Small intestine (tissue), 16 donors: ENCODE measurements at places on chromosomes 13 and 19.
A peak's percentile ranks its signal among the peaks of the same experiment; 100 is the strongest.

DNA sequence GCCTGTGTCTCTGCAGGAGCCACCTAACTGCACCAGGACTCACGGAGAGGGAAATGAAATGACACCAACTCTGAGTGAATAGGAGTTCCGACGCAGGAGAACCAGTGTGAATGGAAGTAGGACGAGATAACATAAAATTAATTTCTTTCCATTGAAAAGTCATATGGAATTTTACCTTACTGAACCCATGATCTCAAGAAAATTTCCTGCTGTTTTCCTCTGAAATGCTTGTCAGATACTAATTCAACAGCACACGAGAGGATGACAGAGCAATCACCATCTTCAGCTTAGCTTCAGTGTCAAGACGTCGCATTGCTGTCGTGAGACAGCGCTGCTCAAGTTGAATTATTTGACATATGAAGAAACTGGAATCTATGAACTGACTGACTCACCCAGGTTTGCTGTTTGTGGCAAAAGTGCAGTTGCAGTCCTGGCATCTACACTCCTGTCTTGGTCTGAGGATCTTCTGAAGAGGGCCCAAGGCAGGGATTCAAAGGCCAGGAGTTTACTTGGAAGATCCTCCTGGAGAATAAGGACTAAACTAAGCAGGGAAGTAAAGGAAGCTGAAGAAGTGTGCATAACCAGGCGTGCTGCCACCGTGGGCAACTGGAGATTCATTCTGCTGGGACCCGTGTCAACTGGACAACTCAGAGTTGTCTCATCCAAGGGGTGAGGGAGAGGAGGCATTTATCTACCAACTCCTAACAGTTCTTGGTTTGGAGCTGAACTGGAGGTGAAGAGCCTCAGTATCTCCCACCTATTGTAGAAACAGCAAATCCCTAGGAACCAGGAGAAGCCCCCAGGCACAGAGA lies 214.4 kb upstream of the IRS2 start:
- DNase-seq, result no peak

DNA sequence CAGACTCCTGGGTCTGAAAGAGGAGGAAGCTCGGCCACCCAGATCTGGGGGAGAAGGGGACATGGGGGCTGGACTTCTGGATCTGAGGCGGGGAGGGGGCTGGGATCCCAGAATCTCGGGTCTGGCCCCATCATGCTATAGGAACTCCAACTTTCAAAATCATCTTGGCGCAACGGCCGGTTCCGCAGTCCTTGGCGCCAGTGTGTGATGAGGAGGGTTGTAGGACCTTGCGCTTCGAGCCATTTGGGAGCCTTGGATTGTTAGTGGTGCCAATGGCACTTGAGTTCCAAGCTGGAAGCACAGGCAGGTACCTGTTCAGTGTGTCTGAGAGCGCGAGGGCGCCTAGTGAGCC lies 324 bp downstream of the RUVBL2 start:
- DNase-seq, result no peak

DNA sequence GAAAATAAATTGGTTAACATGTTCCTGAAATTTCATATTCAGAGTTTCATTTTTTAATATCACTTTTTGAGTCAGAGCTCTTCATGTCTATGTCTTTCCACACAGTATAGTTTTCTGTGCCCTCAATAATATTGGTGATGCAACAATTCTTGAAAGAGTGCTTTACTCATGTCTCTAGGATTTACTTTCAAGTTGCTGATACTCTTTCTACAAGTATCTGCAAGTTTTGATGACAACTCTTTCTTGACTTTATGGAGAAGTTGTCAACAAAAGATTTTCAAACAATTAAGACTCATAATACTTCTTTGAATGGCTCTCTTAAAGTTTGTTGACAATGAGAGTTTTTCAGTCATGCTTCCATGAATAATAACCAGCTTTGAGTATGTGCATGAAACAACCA lies 561.7 kb downstream of the DIAPH3 start:
- no peak for DNase-seq

GRCh38 chr19:16001481-16002312 lies 52.9 kb downstream of the OR10H4 start:
- DNase-seq, result peak; percentile 80

- DNase-seq, result peak; percentile 83
These were observed 21.0 kb downstream of the GRIK5 start for GRCh38 chr19:42048992-42049391.

DNA sequence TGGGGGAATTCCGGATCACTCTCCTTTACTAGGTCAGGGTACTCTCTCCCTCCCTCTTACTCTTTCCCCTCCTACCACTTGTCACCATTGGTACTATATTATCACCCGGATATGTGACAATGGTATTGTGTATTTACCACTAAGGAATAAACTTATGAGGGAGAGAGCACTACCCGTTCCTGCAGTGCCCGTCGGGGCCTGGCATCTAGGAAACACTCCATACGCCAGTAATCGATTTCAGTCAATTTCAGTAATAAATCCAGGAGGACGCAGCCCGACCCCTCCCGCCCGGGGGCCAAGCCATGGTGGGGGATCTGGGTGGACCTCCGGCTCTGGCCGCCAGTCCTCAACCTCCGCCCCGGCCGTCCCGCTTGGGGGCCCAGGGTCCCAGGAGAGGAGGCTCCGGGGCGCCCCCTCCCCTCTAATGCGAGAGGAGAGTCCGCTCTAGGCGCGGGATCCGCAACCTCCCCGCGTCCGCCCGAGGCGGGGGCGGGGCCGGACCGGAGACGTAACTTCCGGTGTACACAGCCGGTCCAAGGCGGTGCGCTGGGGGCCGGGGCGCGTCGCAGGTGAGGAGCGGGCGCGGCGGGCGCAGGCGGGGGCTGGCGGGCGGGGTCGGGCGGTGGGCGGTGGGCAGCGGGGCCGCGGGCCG lies at the start of gene GARRE1:
Gene GARRE1, plus strand, starts transcription at position 509 of the 652 bp plus-strand sequence. CDS start 45,920 bp downstream, outside the sequence.
- peak; percentile 94 for DNase-seq
